ENCODE measurements at places on chromosomes 7 and 10. TPM values are rescaled to one million over a fixed set of nuclear protein-coding genes. Genes with fewer than 3 reads are reported as not detected.

PTPRE gene
- 133 TPM for total RNA-seq

CTBP2 gene
- 52.6 TPM for total RNA-seq

COPG2 gene
- total RNA-seq = 19.8 TPM

CACNA2D1 gene
- total RNA-seq = 15.3 TPM

PILRA gene
- total RNA-seq = 30.9 TPM

FGFBP3 gene
- total RNA-seq = 0.87 TPM

EN2 gene
- total RNA-seq = not detected

NUPR2 gene
- not detected for total RNA-seq

TDRD1 gene
- 2.2 TPM for total RNA-seq

RFC2 gene
- total RNA-seq = 7.5 TPM

NAT16 gene
- total RNA-seq = not detected

ZNHIT1 gene
- total RNA-seq = 67.3 TPM

FXYD4 gene
- total RNA-seq = not detected

CALD1 gene
- 209 TPM for total RNA-seq

CALCR gene
- not detected for total RNA-seq

STOX1 gene
- total RNA-seq = 0.85 TPM

TEX36 gene
- total RNA-seq = not detected

EPO gene
- not detected for total RNA-seq

PSD gene
- 2.0 TPM for total RNA-seq

RPP38 gene
- 14.8 TPM for total RNA-seq

AGMO gene
- not detected for total RNA-seq

LRRC61 gene
- total RNA-seq = 15.2 TPM

CAV1 gene
- 241 TPM for total RNA-seq

ALOX5 gene
- 357 TPM for total RNA-seq

NRCAM gene
- total RNA-seq = 30.9 TPM
